Kasumi-1 (cell line): ENCODE measurements at places on chromosomes 4 and X.
A peak's percentile ranks its signal among the peaks of the same experiment; 100 is the strongest.

GRCh38 chrX:129717892-129718291, 20.9 kb upstream of the XPNPEP2 start:
- no peak for DNase-seq

DNA sequence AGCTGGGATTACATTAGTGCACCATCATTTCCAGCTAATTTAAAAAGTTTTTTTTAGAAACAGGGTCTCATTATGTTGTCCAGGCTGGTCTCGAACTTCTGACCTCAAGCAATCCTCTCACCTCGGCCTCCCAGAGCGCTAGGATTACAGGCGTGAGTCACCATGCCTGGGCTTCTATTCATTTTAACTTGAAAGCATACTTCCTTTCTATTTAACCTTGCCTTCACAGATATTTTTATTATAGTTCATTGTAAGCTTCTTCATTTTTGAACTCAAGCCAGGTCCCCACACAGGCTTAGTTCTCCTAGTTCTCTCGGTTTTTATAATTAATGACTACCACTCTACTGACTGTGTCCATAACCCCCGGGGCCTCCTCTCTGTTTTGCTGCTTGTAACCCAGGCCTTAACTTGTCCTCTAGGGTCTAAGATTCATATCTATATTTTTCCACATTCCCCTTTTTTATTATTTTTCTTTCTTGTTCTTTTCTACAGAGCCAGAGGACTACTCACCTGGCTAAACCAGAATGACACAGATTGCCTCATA, 50.7 kb downstream of the SNX12 start:
- no peak for DNase-seq

GRCh38 chr4:142354794-142355420, 491.2 kb downstream of the INPP4B start:
- DNase-seq, result peak; percentile 74

GRCh38 chrX:57595381-57595811, 3.6 kb downstream of the ZXDB start:
- no peak for DNase-seq

DNA sequence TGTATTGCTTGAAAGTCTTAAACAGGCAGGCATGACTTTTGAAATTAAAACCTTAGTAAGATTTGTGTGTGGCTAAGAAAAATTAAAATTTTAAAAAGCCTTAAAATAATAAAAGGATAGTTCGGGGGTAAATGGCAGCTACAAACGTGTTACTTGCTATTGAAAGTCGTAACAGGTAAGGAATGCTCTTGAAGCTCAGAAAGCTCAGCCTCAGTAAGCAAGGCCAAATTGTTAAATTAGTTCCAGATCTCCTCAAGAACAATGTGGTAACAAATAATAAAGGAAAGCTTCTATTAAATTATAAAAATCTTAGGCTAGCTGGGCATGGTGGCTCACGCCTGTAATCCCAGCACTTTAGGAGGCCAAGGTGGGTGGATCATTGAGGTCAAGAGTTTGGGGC, 25.5 kb downstream of the PRMT9 start:
- DNase-seq, result no peak

DNA sequence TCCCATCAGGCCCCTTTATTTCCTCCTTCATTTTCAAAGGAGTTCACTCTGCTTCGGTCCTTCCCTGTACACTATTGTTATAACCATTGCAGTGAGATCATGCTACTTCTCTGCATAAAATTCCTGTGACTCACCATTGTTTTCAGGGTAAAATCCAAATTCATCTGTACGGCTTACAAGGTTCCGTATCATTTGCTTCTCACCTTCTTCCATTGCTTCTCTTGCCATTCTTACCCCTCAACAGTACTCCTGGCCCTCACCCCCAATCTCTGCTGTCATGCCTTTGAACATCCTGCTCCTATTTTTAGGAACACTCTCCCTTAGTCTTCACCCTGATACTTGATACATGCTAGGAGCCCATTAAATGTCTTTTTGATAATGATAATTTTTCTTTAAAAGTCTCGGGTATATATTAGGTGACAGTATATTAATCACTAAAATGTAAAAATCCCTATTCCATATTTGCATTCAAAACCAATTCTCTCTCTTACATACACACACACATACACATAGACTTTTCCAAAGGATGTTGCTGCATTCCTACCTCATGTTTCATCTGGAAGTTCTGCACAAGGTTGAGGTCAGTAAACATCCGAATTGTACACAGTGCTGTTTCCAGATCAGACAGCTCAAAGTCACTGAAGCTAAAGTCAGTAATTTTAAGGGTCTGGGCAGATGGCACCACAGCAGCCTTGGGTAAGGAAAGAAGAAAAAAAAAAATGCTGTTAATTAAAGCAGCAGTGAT, 103.4 kb downstream of the PDE5A start:
- no peak for DNase-seq

DNA sequence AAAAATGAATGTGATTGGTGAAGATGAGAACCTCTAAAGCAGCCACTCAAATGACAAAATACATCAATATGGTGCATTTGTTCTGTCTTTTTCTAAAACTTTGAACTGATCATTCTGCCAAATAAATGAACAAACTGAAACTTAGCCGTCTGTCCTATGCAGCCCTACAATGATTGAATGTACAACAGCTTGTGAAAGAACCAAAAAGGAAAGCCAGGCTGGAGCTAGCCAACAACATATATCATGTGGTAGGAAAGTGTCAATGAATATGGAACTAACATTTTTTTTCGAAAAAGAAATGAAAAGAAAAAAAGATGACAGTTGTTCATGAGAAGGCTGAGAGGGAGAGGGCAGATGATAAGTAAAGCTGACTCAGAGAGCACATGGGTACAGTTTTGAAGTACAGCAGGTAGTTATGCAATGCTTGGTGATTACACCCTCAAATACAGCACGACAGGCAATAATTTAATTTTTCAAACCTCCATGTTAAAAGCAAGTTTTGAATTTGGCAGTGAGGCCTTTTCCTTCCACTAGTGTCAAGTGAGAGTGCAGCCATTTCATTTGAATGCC, 21.2 kb upstream of the SLC7A11 start:
- DNase-seq, result no peak

GRCh38 chrX:138908577-138908976, 197.1 kb upstream of the FGF13 start:
- DNase-seq, result no peak

- DNase-seq, result no peak
Measured at GRCh38 chr4:156803056-156803455, 168.5 kb downstream of the PDGFC start.

DNA sequence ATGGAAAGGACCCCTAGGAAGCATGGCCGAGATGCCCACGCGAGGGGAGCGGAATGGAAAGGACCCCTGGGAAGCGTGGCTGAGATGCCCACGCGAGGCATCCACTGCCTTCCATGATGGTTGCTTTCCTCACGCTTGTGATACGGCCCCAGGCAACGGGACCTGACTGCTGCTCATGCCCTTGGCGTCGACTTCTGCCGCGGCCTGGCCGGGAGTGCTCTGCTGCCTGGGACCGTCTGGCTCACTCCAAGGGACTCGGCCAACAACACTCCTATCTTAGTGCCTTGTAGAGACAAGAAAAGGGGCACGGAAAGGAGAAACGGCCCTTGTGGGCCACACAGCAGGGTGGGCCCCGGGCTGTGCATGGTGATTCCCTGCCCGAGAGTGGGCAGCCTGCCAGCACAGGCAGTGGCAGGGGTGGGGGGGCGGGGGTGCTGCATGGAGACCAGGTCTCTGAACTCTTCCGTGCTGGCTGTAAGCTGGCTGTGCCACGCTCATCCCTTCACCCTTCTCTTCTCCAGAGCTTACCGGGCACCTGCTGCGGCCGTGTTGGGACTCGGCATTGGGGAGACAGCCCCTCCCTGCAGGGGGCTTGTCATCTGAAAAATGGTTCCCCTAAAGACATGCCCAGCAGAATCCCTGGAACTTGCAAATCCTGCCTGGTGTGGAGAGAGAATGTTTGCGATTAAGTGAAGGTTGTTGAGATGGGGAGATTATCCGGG, 38.6 kb upstream of the HMX1 start:
- DNase-seq, result no peak

DNA sequence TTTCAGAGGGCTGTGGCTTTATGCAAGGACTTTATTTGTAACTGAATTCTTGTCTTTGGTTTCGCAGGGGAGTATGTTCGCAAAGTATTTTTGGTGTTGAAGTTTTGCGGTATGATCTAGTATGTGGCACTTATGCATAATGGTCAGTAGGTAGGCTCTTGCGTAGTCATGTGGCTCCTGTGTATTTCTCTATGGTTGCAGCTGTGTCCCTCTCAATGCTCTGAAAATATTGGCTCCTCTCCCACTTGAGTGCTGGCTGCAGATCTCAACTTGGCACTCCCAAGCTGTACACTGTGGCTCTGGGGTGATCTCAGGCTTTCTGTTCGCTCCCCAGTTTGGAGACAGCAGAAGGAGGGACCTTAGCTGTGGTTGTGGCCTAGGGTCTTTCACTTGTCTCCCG, 24.8 kb downstream of the ARMCX5 start:
- DNase-seq, result no peak

- no peak for DNase-seq
Measured at GRCh38 chrX:25427873-25428555, 412.2 kb upstream of the ARX start.

DNA sequence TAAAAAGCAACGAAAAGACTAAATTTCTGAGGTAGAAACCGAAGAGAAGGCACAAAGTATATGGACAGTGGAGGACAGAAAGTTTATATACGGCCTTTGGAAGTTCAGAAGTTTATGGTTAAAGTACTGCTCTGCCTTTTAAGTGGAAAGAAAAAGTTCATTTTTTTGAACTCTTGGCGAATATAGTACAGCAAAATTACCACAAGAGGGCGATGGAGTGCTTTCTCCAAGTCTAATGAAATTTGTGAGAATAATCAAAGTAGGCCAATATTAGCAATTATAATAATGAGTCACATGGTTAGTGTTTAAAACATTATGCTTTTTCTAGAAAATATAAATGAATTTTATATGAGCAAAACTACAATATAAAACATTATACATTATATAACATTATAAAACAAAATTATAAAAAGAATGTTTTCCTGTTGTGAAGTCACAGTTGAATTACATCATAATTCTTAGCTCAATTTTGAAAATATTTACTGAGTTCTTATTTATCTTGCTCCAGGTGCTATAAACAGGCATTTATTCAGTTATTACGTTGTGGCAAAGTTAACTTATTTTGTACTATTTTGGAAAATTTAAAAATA, 136.2 kb upstream of the BMPR1B start:
- peak; percentile 73 for DNase-seq

DNA sequence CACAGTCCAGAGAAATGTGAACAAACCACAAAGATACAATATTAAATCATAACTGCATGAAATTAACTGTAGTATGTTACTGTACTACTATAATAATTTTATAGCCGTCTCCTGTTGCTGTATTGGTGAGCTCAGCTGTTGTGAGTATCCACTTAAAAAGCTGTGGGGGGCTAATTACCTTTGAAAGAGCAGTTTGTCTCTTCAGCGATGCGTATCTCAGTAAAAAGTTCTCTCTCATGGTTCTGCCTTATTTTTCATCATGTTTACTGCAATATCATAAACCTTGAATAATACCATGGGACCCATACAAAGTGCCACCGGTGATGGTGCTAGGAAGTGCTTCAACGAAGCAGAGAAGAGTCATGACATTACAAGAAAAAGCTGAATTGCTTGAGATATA, 8.4 kb upstream of the MSMO1 start:
- DNase-seq, result no peak

- no peak for DNase-seq
Measured at GRCh38 chr4:26870576-26871262, 10.1 kb downstream of the STIM2 start.

GRCh38 chrX:134761788-134762187, 103.5 kb upstream of the PLAC1 start:
- peak; percentile 27 for DNase-seq

- no peak for DNase-seq
Measured at GRCh38 chr4:181105487-181105886, 1137.7 kb upstream of the TENM3 start.

DNA sequence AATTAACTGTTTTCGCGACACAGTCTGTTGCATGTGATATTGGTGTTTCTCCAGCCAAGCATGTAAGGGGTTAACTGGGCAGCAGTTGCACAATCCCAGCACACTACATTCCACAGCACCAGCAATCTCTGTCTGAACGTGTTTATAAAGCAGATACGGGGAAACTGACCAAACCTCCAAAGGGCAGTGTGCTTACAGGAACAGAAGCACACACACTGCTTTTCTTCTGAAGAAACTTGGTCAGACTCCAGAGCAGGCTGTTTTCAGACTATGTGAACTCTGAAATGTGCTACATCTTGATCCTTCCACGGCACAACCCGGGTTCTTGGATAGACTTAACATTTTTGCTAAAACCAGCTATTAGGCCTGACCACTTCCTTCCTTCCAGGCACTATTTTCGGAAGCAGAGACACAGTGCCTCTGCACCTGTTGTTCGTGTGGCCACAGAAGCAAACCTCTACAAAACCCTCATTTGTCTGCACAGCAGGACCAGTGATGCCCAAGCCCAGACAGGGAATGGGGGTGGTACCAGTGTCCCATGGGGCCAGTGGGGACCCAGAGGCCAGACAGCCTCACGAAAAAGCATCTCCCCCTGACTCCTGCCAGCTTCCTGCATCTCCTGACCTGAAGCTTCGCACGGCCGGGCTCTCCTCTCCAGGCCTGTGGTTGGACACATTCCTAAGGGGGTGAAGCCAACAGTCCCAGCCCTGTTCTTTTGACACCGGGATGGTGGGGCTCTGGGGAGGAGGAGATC, 90.1 kb downstream of the IRF2 start:
- peak; percentile 67 for DNase-seq
